ENCODE measurements at places on chromosomes 4 and X.

DNA sequence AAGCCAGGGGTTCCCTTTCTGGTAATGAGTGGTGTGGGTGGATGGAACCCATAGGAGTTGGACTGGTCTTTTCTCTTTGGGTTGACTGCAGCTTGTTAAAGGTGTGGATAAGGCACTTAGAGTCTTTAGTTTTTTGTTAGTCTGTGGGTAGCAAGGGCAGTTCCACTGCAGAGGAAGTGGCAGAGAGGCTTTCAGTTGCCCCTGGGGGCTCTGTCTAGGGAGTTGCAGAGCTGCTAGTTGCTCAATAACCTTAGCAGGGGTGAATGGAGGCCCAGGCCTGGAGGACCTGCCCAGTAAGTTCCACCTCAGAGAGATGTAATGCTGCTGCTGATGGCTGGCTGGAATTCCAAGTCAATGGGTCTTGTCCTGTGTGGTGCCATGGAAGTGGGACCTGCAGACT lies 282.6 kb upstream of the NDST4 start:
- no peak for DNase-seq

DNA sequence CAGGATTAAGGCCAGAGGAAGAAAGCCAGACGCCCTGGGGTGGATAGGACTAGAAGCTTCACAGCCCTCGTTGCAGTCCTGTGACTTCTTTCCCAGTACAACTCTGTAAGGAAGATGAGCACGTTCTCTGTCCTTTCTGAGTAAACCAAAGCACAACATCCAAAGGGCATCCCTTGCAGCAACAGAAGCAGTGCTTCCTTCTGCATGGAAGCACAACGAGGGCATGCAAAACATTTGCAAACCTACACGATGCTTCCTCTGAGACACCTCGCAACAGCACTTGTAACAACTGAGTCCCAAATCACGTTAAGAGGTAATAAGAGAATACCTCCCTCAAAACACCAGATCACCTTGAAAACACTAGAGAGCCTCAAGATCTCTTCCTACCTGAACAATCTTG lies 335.7 kb upstream of the RASGEF1B start:
- no peak for DNase-seq

GRCh38 chrX:43968359-43968781 lies 4.8 kb downstream of the NDP start:
- peak; percentile 22 for DNase-seq

- no peak for DNase-seq
These were observed 56.4 kb upstream of the PNPLA4 start for GRCh38 chrX:7983581-7983980.

GRCh38 chrX:57156397-57157049 lies 19.3 kb upstream of the SPIN2A start:
- DNase-seq, result no peak
